ENCODE measurements at places on chromosomes 11 and 22.

DNA sequence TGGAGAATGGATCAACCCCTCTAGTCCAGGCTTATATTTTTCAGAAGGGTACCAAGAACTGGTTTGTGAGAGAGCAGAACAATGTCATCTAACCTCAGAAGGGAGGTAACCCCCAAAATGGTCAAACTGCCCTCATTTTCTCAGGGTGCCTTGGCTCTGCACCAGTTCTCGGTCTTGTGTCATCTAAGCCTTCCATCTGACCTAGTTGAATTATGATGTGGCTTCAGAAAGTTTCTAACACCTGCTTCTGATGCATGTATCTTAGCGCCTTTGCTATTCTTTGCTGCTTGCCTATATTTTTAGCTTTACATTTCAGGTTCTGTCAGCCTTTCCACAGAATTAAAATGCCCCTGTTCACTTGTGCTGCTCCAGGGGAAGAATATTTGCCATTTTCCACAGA, 91.7 kb upstream of the E2F8 start:
- DNase-seq = no peak

GRCh38 chr11:130209954-130210854, 50.6 kb downstream of the ST14 start:
- no peak for DNase-seq

- DNase-seq = no peak
These were observed 279.7 kb downstream of the SWAP70 start for GRCh38 chr11:9943386-9944110.

DNA sequence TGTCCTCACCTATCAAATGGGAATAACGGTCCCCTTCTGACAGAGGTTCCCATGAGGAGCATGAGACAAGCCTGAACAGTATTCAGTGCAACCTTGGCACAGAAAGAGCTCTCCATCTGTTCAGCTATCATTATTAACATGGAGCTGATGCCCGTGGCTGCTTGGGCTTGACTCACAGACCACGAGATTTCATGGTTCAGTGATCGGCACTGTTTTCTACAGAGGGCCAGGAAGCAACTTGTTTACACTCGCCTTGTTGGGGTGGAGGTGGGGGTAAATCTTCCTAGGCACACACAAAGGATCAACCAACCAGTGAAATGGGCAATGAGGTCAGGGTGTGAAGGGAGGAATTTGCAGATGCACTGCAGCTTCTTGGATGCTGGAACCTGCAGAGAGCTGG, 88.2 kb downstream of the CWC15 start:
- peak; percentile 19 for DNase-seq

- DNase-seq = peak; percentile 33
These were observed 11.5 kb downstream of the PKNOX2 start for GRCh38 chr11:125175896-125176575.

Measured in WERI-Rb-1 (cell line).